ENCODE measurements at places on chromosomes 1 and 21.

- peak; percentile 78 for DNase-seq
Measured at GRCh38 chr1:6795661-6796060, 10.4 kb downstream of the CAMTA1 start.

DNA sequence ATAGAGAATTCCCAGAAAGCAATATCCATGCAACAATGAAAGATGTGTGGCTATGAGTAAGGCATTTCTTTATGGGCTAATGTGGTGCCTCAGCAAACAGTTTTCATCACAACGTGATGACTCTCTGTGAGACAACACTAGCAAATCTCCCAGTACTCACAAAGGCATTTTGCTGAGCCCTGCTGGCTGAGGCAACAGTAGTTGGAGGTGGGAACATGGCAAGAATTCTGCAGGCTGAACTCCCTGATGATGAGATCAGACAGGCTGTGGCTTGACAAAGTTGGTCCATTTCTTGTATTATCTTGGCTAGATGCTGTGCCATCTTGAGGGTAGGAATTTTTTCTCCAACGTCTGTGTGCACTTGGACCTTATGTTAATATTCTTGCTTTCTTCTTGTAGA lies 24.6 kb downstream of the PROX1 start:
- DNase-seq, result no peak

DNA sequence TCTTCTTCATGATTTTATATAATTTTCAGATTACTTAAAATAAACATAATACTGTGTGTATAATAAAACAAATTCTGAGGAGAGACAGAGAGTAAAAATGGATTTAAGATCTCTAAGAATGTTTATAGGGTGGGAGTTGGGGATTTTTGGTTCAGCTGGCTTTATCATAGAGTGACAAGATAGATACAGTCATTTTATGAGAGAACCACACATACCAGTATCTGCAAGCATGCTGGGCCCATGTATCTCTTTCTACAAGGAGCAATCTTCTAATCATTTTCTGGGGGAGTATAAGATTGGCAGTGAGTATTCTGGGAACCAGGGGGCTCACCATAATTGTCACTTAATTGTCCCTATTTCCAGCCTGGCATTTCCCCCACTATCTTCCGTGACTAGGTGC lies 64.3 kb upstream of the DUSP10 start:
- no peak for DNase-seq

- DNase-seq, result no peak
Measured at GRCh38 chr1:6030547-6031261, 15.0 kb upstream of the KCNAB2 start.

- peak; percentile 99 for DNase-seq
Measured at GRCh38 chr1:15949453-15950245, 26.3 kb downstream of the ZBTB17 start.

DNA sequence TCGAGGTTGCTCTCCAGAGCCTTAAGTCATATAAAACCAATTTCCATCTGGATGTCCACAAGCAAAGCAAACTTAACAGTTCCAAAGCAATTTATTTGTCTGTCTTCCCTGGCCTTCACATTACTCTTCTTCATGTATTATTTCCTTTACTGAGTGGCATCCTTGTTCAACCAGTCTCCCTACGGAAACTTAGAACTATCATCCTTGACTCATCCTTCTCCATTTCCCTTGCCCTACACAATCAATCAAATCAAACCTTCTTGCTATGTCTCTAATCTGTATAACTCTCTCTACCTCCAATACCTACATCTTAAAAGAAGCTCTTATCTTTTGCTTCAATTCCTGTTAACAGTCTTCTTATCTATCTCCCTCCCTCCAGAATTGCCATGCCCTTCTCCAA lies 25.4 kb downstream of the EGLN1 start:
- no peak for DNase-seq

DNA sequence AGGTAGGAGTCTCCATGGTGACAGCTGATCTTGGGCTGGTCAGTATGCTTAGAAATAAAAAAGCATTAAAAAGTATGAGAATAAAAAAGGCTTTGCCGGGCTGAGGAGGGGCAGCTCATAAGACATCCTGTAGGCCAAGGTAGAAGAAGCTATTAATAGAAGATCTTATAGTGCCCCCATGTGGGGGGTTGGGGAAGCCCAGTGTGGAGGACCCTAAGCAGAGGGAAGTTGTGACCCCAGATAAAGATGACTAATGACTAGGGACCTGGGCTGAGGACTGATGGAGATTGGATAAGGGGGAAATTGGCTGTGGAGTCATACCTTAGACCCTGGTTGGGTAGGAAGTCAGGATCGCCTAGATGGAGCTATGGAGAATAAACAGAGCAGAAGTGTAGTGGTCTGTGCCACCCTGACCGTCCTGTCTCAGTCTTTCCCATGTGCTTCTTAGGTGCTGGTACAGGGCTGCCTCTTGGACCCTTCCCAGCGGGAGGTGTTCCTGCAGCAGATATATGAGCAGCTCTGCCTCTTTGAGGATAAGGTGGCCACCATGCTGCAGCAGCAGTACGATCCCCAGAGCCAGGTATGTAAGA lies 25.0 kb downstream of the SZT2 start:
- no peak for DNase-seq

- no peak for DNase-seq
Measured at GRCh38 chr1:48697066-48697707, 79.5 kb downstream of the BEND5 start.

DNA sequence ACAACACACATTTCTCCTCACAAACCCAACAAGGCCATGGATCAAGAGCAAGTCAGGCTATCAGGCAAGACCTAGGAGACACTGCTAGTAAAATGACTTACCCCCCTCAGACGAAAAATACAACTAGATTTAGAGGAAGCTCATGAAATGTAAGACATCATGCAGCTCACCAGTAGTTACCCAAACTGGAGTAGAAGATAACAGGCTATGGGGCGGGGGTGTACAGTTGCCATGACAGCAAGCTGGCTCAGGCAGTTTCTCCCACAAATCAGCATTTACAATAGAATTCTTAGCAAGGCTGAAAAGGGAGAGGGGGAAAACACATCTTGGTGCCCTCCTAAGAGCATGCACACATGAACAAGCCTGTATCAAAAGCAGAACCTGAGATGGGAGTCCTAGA lies 13.9 kb downstream of the TPM3 start:
- no peak for DNase-seq

GRCh38 chr1:207984831-207985572 lies 74.1 kb upstream of the CD34 start:
- no peak for DNase-seq

DNA sequence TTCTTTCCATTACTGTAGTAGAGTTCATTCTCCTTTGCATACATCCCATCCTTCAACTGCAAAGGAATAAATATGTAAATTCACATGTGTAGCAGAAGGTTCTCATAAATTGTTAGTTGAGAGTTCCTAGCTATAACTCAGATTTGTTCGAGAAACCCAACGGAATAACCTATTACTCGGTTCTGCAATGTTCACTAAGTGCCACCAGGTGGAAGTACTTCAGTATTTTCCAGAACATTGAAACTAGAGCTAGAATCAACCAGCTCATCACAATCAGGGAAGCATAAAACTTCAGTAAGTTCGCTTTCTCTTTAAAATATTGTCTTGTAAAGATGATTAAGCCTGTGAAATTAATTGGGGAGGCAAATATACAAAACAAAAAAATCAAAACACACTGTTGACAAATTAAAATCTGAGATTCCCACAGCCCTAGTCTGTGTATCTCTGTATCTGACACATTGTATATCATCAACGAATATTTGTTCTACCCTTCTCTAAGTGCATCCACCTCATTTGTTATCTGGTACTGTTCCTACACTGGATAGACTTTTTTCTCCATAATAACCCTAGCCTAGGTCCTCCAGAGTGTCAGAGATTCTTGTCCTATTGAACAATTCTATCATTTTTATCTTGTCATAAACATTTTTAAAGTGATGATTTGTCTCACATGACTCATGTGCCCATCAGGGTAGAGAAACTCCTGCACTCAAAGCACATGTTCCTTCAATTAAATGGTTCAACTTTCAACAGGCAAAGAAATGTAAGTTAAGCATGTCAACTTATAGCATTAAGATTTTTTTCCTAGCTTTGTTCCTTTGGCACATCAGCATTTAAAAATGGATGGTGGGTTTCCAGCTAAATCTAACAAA lies 31.9 kb downstream of the MROH9 start:
- DNase-seq, result peak; percentile 12

DNA sequence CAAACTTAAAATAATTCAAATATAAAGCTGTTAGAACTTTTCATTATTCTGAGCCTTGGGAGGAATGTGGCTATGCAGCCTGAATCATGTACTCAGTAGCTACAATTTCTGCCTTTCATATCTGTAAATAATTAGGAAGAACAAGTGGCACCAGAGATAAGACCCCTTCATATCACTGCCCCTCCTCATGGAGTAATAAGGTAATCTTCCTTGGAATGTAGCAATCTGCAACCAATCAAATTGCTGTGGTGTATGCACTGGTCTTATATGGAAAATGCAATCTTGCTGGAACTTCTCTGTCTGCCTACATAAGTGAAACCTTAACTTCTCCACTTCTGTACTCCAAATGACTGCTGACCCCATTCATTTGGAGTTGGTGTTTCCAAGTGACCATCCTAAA lies 104.4 kb upstream of the VANGL1 start:
- peak; percentile 56 for DNase-seq

DNA sequence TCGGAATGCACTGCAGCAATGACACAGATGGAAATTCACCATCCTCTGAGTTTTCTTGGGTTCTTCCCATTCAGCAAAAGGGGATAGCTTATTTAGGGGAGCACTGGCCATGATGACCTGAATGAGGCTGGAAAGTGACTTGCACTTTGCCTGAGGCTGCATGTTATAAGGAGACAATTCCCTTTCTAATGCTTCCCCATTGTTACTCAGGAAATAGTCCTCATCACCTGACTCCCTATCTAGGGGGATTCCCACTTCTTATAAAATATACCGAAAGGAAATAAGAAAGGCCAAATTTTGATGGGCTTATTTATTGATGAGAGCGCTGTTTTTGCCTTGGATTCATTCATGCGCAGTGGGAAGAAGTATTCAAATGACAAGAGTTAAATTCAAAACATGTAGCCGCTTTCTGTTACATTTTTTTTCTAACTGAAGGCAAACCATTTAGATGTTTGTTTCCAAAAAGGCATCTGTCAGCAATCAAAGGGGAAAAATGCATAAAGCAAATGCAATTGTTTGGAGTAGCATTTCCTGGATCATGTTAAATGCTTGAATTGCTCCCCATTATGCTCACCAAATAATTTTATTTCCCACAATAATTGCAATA lies 220.3 kb upstream of the NFIA start:
- no peak for DNase-seq

DNA sequence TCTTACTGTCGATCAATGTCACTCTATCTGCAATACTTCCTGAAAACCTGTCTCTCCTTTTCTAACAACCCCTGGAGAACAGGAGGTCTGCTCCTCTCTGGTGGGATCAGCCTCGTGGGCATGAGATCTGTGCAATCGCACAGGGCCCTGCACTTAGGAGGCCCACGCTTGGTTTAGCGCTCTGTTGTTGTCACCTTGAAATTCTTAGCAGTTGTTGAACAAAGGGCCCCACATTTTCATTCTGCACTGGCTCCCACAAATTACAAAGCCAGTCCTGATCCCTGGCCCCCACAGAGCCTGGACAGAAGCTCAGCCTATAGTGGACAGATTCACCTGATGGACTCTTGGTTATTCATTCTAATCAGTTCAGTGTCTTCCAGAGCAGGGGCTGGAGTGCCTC lies 18.6 kb downstream of the SPOCD1 start:
- DNase-seq, result no peak

DNA sequence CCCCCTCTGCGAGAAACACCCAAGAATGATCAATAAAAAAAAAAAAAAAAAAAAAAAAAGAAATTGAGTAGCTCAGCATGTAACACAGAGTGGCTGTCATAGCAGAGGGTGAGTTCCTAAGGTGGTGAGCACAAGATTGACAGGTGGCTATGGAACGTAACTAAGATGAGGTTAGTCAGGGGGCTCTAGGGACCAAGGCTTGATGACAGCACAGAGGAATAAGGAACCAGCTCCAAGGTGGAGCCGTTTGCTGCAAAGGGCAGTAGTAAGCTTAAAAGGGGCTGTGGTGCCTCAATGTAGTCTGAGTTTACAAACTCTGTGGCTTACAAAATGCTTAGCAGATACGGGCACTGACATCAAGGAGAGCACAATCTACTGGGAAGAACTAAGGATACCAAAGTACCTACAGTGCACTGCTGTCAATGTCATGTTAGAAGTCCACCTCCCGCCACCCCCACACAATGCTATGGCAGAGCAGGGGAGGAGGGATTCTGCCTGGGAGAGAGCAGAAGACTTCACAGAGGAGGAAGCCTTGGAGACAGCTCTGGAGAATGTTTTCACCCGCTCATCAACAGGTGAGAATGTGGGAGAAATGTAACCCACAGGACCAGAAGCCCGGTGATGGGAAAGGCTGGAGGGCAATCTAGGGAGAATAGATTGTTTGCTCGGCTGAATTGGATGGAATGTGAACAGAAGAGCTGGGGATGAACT lies 13.1 kb downstream of the IQGAP3 start:
- DNase-seq, result no peak

DNA sequence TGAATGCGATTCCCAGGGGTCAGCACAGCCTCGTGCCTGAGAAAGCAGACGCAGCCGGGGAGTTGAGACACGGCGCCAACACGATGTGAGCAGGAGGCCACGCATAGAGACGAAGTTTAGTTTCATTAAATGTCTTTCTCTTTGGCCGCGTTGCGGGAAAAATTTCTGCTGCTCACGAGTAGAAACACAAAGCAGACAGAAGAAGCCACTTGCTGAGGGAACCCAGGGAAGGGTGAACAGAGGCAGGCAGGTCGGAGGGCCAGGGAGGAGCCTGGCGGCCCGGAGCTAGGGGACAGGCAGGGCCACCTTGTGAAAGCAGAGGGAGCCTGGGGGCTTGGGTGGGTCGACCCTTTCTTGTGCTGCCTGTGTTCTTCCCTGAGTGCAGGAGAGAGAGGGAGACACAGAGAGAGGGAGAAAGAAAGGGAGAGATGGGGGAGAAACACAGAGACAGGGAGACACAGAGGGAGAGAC lies 33.2 kb downstream of the POFUT2 start:
- DNase-seq, result no peak

- DNase-seq, result peak; percentile 2
Measured at GRCh38 chr1:153627715-153628626, at the start of gene S100A1. Gene S100A1 (plus strand): TSS chr1:153628434. CDS start chr1:153630522, 2,088 bp downstream.

DNA sequence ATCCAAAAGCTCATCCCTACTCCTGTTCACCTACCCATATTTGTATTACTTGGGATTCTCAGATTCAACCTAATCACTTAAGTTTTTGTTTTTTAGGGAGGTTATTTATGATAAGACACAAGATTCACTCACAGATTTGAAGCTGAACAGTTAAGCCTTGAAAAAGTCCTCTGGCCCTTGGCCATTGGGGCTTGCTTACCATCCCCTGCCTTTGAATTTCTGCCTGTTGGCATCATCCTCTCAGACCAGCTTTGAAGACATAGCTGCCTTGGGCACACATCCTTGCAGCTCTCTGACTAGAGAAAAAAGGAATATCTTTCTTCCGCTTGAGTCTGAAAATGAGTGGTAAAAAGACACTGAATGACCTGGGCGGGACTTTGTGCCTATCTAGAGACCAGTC lies 41.8 kb upstream of the RALGPS2 start:
- peak; percentile 37 for DNase-seq

GRCh38 chr1:15123270-15123669 lies 30.3 kb upstream of the TMEM51 start:
- no peak for DNase-seq
